ENCODE measurements at places on chromosomes 16 and 17.

DNA sequence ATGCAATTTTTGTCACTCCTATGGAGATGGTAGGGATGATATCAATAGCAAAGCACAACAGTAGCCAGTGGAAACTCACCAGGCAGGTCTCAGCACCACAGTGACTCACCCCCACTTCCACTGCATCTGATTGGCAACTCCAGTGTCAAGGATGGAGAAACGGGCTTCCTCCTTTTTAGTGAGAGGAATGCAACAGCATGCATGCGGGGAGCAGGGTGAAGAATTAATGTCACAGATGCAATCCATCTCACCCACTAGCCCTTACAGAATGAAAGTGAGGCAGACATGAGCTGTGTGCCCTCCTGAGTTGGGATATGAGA, 467.0 kb upstream of the C16orf82 start:
- DNase-seq: no peak

DNA sequence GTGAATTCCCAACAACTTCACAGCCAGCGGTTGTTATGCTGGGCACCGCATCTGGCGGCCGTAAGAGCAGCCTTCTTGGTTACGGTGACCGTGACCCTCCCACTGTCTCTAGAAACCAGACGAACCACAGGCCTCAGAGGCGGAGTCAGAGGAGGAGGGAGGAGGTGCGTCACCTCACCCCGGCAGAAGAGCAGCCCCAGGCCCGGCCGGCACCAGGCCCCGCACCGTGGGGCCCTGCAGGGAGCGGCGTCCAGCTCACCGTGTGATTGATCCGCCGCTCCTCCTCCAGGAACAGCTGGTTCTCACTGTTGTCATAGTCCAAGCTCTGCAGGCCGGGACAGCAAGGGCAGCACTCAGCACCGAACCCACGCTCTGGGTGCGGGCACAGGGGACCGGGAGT, 13.7 kb downstream of the CLCN7 start:
- DNase-seq: no peak

DNA sequence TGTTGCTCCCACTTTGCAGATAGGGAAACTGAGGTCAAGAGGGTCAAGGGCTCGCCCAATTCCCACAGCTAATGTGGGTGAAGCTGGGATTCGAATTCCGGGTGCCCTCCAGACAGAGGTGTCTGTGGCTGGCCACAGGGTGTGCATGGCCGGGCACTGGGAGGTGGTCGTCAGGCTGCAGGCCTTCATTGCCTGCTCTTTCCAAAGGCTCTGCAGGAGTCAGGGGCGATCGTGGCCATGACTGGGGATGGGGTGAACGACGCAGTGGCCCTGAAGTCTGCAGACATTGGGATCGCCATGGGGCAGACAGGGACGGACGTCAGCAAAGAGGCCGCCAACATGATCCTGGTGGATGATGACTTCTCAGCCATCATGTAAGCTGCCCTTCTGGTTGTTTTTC, 49.8 kb downstream of the MEAK7 start:
- peak; percentile 17 for DNase-seq

DNA sequence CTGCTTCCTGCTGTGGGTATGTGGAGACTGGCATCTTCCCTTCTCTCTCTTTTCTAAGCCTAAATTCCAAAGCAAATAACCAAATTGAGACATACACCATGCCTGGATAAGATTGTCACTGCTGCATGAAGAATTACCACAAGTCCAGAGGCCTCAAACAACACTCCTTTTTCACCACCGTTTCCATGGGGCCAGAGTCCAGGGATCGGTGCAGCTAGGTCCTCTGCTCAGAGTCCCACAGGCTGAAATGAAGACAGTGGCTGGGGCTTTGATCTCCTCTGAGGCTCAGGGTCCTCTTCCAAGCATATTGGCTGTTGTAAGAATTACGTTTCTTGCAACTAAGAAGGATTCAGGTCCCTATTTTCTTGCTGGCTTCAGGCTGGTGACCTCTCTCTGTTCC, 130.4 kb downstream of the SLC39A11 start:
- DNase-seq: no peak

- peak; percentile 81 for DNase-seq
Observed at GRCh38 chr17:77609553-77610517, 348.7 kb upstream of the TNRC6C start.

DNA sequence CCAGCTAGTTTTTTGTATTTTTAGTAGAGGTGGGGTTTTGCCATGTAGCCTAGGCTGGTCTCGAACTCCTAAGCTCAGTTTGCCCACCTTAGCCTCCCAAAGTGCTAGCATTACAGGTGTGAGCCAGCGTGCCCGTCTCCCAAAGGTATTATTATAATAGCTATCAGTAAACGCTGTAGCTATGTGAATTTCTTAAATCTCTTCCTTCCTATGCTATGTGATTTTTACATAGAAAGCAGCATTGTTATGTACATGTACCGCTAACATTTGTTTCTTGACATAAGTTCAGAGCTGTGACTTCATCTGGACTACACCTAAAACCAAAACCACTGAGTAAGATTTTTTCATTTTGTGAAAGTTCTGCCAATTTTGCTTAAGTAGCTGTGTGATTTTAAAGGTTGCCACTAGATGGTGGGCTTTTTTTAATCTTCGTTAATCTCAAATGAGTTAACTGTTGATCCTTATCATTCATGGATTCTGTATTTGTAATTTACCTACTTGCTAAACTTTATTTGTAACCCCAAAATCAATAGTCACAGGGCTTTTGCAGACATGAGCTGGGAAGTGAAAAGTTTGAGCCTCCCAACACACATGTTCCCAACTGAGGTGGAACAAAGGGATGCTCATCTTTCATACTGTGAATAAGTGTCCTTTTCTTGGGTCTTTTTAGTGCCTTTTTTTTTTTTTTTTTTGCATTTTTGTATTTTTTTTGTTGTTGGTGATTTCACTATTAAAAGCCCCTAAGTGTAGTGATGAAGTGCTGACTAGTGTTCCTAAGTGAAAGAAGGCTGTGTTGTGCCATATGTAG, 21.9 kb downstream of the PRKAR1A start:
- DNase-seq: no peak

- DNase-seq: no peak
Observed at GRCh38 chr16:50974438-50975036, 176.5 kb downstream of the SALL1 start.

All from activated CD8-positive, alpha-beta memory T cell treated with anti-CD3 and anti-CD28 coated beads for 24 hours (primary cell).